Aortic smooth muscle cell (primary cell): ENCODE measurements at places on chromosomes 12 and 14. TPM values are rescaled to one million over a fixed set of nuclear protein-coding genes. Genes with fewer than 3 reads are reported as not detected.

NOVA1 gene
- total RNA-seq, result 1.8 and 4.5 TPM in 2 replicates

TAS2R10 gene
- total RNA-seq, result 0.87 and 0.92 TPM in 2 replicates

TCL1B gene
- not detected in 2 replicates for total RNA-seq

GPR162 gene
- total RNA-seq, result 5.7 and 7.9 TPM in 2 replicates

MYH6 gene
- not detected in 2 replicates for total RNA-seq
